ENCODE measurements at places on chromosomes 2 and 18.

DNA sequence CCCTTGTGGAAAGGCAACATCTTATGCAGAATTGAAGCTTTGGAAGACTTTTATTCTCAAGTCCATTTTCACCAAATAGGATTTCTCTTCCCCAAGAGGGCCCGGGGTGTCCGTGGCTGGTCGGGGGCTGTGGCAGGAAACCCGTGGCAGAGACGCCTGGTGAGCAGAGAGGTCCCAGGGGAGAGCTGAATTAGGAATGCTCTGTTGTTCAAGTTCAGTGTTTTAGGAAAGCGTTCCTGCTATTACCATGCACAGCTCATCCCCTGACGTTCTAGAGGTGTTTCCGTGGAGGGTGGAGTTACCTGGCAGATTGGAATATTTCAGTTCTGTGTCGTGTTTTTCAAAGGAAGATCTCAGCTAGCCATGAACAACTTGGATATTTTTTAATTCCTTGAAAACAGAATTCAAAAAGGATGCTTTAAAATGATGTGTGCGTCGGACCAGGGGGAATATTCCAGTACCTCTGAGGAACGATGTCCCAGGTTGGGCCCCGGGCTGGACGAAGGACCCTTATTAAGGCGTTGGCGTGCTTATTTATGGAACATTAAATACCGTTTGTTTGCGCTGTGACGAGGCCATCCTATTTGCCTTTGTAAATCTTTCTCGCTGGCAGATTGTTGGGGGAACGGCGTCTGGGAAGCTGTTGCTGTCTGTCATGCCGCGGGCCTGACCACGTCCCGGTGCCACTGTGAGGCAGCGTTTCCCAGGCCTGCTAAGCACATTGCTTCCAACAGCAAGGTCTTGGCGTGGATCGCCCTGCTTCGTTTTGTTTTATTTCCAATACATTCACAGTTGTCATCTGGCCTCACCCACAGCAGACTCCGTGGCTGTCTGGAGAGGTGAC is 8.2 kb downstream of the NFATC1 start:
- no peak for DNase-seq

DNA sequence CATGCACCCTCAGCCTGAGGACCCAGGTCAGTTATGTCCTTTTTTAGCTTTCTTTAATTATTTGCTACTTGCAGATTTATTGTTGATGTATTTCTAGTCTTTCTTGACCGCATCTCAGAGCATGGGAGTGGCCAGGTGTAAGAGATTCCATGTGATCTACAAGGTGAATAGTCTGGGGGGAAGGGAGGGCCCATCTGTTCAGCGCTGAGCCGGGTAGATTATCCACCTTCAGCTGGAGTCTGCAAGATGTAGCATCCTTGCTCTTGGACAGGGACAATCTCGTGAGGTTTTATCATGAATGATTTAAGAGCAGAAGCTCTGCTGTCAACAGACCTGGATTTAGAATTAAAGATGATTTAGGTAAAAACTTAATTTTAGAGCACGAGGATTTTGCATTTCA is 12.0 kb upstream of the DGKD start:
- DNase-seq: no peak

DNA sequence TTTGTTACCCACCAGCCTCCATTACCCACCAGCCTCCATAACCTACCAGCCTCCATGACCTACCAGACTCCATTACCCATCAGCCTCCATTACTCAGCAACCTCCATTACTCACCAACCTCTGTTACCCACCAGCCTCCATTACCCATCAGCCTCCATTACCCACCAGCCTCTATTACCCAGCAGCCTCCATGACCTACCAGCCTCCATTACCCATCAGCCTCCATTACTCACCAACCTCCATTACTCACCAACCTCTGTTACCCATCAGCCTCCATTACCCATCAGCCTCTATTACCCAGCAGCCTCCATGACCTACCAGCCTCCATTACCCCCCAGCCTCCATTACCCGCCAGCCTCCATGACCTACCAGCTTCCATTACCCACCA is 133.3 kb upstream of the HS6ST1 start:
- no peak for DNase-seq

GRCh38 chr2:164213916-164214315 is 407.4 kb downstream of the GRB14 start:
- no peak for DNase-seq

GRCh38 chr2:10016001-10016801 is 27.1 kb upstream of the KLF11 start:
- no peak for DNase-seq

GRCh38 chr2:172623249-172623965 is 67.5 kb downstream of the PDK1 start:
- DNase-seq: no peak

DNA sequence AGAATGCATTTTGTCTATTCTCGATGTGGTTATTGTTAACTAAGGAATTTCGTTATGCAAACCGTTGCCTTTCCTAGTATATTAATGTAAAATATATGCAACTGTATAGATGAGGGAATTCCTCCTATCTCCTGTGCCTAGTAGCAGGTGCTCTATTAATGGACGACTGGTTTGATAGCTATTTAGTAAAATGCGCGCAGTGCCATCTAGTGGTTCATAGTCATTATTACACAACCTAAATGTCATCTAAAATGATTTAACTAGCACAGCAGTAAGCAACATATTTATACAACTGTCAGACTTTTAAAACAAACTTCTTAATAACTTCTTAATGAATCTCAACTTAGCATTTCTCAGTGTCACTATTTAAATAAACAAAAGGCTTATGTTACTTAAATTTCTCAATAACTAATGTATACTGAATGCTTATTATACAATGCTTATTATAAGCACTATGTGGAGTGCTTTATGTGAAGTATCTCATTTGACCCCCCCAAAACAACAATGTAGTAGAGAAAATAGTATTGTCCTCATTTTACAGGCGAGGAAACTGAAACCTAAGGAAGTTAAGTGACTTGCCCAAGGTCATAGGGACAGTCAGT is 77.9 kb downstream of the DTNA start:
- DNase-seq: no peak

- DNase-seq: no peak
These were observed 188.2 kb downstream of the LDLRAD4 start for GRCh38 chr18:13406736-13407135.

- DNase-seq: no peak
These were observed 9.0 kb upstream of the ATRAID start for GRCh38 chr2:27202854-27203253.

DNA sequence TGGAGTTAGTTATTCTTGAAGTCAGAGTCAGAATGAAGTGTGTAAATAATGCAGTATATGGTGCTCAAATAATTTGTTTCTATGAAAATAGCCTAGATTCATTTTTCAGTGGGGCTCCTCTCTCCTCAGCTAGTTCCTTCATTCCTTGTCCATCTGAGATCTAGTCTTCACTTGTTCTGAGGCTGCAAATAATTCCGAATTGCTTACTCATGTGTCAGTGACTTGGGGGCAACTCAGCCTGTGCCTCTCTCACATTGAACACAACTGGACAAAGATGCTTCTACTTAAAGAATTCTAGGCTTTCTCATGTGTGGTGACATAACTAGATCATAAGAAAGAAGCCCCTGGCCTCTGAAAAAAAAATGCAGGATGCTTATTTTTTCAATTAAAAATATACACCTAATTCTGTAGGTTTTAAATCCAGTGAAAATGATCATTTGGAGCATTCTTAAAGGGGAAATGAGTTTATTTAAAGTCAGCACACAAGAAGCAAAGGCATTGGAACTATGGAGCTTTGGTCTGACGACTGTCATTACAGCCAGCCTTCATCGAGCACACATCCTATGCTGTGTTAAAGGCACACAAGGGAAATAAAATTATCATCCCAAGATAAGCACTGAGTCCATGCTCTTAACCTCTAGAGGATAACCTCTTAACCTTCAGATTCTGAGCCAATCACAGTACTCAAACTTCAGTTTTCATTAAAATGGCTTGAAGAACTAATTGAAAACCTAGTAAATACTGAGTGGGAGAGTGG is 24.8 kb upstream of the SCN7A start:
- DNase-seq: no peak

- DNase-seq: no peak
These were observed 89.8 kb upstream of the GRB14 start for GRCh38 chr2:164710837-164711765.

- no peak for DNase-seq
These were observed 78.0 kb upstream of the PNPT1 start for GRCh38 chr2:55771612-55772011.

DNA sequence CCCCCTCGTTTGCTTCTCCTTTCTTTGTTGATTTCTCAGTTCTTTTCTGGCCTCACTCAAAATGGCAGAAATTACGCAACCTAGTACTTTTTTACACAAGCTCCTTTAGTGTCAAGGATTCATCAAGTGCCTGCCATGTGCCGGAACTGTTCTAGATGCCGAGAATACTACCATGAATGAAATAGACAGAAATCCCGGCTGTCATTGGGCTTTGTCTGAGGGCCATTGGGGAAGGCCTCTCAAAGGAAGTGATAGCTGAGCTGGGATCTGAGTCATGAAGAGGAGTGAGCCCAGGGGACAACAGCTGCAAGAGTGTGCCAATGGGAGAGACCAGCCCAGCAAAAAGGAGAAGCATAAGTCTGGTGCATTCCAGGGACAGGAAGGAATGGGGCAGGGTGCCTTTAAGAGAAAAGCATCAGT is 34.3 kb upstream of the PPP1CB start:
- no peak for DNase-seq

DNA sequence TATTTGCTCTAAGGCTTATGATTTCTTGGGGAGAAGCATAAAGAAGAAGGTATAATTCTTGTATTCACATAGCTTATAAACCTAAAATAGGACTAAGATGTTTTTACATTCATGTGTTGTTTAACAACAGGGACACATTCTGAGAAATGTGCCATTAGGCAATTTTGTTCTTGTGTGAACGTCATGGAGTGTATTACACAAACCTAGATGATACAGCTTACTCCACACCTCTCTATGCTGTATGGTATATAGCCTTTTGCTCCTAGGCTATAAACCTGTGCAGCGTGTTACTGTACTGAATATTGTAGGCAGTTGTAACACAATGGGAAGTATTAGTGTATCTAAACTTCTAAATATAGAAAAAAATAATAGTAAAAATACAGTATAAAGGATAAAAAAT is 92.1 kb downstream of the PHLPP1 start:
- no peak for DNase-seq

DNA sequence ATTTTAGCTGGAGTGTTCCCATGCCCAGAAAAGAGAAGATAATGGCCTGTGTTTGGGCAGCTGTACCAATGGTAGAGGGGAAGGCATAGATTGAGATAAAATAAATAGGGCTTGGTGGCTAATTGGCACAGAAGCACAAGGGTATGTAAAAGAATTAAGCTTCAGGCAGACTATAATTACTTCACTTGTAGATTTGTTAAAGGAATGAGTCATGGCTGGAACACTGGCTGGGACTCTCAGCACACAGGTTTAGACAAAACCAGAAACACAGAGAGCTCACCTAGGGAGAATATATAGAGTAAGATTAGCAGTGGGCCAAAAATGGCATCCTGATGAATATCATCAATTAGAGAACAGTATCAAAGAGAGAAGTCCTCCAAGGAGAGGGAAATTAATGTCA is 198.3 kb upstream of the FIGN start:
- no peak for DNase-seq

DNA sequence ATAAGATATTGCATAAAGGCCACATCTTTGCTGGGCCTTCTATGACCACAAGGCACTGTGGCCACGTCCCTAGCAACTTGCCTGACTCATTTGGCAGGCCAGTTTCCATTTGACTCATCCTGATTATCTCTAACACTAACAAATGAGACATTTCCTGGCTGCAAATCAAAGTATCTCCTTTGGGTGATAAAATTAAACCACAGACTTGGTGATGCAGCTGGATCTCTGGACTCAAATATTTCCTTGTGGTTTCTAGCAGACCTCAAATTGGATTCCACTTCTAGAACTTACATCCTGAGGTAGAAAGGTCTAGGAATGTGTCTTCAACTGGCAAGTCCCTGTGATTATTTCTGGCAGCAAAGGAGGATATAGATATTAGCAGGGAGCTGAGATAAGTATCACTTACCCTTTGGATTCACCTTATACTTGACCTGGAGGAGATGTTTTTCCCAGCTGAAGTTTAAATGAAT is 167.9 kb upstream of the NXPH2 start:
- no peak for DNase-seq

- no peak for DNase-seq
These were observed 15.3 kb upstream of the IL36G start for GRCh38 chr2:112962308-112963175.

DNA sequence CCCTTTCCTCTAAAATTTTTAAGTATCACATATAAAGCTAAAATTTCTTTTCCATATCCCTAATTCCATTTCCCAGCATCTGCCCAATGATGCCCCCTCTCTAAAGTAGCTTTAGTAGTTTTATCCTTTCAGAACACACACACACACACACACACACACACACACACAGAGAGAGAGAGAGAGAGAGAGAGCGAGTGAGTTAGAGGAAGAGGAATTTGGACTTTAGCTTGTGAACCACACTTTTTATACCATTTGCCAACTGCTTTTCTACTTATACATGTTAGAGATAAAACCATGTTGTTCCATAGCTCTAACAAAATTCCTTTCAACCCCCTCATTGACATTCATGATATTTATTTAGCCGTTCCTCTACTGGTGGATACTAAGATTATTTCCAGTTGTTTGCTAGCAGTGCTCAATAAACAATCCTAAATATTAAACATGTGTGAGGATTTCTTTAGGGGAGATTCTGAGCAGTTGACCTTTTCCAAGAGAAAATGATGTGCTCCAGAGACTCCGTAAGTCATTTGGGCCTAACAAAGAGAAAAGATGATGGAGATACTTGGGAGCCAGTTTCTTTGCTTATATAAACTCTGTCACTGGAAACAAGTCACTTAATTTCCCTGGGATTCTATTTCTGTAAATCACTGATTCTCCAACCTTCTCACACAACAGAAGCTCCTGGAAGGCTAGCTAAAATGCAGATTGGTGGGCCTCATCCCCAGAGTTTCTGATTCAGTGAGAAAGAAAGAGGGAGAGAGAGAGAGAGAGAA is 229.7 kb upstream of the SP5 start:
- DNase-seq: no peak

DNA sequence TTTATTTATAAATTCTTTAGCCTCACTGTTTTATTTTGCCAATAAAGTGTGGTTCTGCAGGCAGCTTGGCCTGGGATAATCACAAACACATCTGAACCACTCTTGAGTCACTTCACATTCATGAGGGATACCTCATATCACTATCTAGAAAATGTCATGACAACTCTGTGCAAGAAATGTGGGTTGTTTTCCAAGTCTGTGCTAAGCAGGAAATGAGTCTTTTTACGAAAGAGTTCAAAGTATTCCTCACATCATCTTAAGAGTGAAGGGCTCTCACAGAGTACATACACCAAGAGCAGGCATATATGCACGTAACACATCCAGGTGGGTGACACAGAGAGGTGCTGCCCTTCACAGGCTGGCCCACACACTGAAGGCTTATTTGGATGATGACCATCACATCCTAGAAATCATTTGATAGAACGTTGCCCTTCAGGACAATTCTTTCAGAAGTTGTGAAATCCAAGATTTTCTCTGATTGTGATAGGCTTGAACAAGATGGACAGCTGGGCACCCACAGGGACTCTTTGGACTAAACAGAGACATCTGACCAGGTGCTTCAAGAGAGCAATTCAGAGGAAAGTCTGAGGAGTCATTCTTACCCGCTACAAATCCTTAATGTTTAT is 811.1 kb upstream of the LRATD1 start:
- DNase-seq: no peak

- no peak for DNase-seq
These were observed 202.1 kb downstream of the RNF144A start for GRCh38 chr2:7119132-7119835.

- DNase-seq: no peak
These were observed 736.8 kb upstream of the SALL3 start for GRCh38 chr18:78242806-78243205.
